ENCODE measurements at places on chromosomes 7 and 10.
A peak's percentile ranks its signal among the peaks of the same experiment; 100 is the strongest.

GRCh38 chr10:112585126-112585525 is 138.1 kb downstream of the VTI1A start:
- DNase-seq = no peak

DNA sequence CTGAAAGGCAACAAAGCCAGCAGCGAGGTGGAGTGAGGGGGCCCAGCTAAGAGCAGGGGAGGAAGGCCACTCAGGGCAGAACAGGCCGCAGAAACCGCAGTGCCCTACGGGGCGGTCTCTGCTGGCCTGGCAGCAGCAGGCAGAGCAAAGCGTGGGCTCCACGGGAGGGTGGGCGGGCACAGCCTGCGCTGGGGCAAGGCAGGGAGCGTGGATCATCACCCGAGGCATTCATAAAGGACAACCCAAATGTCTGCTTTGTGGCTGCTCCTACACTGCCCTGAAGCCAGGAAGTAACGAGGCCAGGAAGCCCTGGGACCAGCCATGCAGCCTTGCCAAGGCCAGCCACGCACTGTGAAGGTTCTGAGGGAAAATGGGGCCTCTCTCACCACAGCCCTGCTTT is 127.5 kb downstream of the MAD1L1 start:
- DNase-seq = no peak

- no peak for DNase-seq
These were observed 33.3 kb downstream of the CD36 start for GRCh38 chr7:80671744-80672143.

GRCh38 chr10:77837248-77837924 is 89.2 kb downstream of the DLG5 start:
- peak; percentile 81 for DNase-seq

DNA sequence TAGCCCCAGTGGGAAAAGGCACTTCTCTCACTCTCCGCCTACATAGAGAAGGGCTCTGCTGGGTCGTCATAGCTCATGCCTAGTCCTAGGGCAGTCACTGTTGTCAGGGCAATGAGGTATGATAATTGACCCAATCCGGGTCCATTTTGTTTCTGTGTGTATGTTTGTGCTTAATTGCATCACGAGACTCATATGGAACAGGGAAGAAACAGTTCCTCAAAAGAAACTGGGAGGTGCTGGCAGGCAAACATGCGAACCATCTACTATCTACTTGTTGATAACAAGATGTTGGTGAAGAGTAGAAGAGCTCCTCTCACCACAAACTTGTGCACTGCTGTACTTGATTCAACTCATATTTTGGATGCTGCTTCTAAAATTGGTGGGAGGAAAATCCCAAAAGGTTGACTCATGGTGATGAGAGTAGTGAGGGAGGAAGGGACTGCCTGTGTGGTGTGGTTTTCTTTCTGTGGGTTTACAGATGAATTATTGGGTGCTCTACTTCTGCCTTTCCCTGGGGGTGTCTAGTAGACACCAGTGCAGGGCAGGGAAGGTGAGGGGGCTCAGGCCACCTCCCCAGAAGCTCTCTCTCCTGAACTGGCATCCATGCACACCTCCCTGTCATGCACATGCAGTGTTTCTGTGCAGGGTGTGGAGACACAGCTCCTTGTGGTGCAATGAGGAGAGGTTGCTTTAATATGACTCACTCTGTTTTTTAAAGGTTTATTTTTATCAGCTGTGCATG is 29.4 kb downstream of the LSMEM1 start:
- DNase-seq = no peak

GRCh38 chr7:18457832-18458231 is 37.7 kb upstream of the HDAC9 start:
- no peak for DNase-seq

- no peak for DNase-seq
These were observed 74.7 kb downstream of the LSM5 start for GRCh38 chr7:32415519-32415918.

GRCh38 chr10:119775529-119775928 is 49.7 kb downstream of the INPP5F start:
- no peak for DNase-seq

DNA sequence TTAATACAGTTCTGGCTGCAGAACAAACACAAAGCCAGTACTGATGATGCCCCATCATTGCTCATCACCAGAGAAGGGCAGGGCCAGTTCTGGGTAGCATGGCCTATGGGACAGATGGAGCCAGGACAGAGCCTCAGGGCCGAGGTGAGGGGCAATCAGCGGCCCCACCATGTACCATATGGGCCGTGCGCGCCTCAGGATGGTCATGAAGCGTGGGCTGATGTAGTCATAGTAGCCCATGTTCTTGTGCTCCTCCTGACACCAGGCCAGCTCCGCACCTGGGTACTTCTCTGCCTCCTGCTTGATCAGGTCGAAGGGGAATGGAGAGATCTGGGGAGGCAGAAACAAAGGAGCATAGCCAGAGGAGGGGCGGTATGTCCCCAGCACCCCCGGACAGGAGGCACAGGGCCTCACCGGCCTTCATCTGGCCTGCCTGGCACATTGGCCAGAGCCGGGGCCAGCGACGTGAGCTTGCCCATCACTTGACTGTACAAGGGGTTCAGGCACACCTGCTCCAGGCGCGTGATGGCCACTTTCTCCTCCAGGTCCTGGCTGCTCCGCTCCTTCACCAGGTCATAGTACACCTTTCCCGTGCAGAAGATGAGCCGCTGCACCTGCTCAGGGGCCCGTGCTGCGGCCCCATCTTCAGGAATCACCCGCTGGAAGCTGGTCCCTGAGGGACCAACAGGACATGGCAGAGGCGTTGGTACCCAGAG is 26.1 kb downstream of the OGDHL start:
- DNase-seq = no peak

DNA sequence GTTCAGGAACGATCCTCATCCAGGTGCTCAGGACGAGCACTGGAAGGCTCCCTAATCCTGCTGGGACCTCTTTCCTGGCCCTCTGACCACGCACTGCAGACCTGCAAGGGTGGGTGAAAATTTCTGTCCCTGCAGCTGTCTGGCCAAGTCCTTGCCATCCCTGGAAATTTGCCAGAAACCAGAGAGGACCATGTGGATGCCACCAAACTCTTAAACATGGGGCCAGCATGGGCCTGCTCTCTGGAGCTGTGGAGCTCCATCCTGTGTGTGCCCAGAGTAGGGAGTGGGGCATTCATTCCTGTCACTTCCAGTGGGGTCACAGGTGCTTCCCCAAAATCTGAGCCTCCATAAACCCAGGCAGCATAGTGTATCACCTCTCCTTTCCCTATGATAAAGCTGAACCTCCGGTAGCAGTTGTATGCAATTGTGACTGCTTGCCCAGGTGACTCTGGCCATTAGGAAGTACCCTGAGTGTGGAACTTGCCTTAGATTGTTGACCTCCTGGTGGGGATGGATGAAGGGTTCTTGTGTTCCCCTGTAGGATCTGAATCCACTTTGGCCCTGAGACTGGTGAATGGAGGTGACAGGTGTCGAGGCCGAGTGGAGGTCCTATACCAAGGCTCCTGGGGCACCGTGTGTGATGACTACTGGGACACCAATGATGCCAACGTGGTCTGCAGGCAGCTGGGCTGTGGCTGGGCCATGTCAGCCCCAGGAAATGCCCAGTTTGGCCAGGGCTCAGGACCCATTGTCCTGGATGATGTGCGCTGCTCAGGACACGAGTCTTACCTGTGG is 57.1 kb downstream of the DMBT1 start:
- DNase-seq = no peak

- no peak for DNase-seq
These were observed 181.2 kb upstream of the ANK3 start for GRCh38 chr10:60570896-60571295.

DNA sequence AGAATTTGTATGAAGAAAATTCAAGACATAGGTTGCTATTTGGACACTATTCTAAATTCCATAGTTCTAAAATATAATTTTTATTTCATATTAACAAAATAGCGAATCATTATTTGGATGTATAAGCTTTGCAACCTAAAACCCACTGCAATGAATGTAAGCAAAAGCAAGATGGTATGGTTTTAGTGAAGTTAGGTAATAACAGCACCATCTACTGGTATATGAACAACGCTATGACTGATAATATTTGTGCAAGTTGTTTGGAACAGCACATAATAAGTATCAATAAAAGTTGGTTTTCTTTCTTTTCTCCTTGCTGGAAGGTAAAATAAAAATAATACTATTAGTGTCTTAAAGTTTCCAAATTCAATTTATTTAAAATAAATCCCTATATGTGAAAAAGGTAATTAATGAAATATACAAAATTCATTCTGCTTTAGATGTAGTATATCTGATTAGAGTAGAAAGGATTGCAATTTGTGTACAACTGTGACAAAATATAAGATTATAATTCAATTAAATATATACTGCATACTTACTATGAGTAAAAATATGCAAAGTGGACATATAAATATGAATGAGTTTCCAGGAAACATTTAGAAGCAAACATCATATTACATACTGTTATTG is 79.0 kb upstream of the LSM8 start:
- DNase-seq = no peak

- DNase-seq = no peak
These were observed 1081.6 kb downstream of the SORCS1 start for GRCh38 chr10:106082865-106083264.

GRCh38 chr10:75117995-75118394 is 6.5 kb downstream of the SAMD8 start:
- DNase-seq = no peak
